ENCODE measurements at places on chromosomes 3 and 15.

DNA sequence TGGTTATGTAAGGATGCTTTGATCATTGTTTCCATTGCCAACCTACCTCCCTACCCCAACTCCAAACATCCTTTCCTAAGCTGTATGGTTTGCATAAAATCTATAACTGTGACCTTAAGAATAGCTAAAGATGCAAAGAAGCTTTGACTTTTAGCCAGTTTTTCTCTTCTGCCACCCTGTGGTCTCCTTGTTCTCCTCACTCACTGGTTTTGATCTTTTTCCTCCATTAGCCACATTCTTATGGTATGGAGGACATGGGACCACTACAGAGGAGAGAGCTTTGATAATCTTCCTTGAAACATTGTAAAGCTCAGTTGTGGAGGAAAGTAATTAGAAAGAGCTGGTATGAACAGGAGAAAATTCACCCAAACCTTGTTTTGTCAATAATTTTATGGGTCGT is 115.9 kb downstream of the NEK11 start:
- no peak for DNase-seq

GRCh38 chr15:77538793-77539497 is 93.8 kb downstream of the LINGO1 start:
- DNase-seq, result no peak

DNA sequence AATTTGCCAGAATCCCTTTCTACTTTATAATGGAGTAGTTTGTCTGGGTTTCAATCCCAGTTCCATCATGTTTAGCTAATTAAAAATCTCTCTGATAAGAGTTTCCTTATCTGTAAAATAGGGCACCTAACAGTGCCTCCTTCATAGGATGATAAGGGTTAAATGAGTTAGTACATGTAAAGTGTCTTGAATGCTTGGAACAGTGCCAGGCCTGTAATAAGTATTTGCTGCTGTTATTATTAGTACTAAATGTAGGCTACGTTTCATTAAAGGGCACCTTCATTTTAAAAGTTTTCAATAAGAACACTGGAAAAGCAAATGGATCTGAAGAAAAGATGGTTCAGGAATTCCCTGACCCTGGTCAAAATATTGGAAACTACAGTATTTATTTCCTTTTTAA is 11.8 kb upstream of the SLC2A2 start:
- DNase-seq, result no peak

DNA sequence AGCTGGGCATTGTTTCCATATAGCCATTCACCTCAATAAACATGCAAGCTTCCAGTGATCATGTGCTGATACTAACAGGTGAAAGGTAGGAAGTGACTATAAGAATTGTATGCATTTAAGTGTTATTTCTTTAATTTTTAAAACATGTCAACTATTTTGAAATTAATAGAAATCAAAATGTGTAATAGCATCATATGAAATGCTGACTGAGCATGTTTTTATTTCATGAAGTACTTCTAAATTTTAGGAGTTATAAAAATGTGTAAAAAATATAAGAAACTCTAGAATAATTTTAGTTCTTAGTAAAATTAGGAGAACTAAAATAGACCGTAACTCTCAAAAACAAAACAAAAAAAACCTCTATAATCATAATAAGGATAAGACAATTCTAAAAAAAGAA is 229.3 kb upstream of the ARPP21 start:
- DNase-seq, result no peak

- no peak for DNase-seq
These were observed 664.4 kb upstream of the CBLB start for GRCh38 chr3:106533093-106533787.

- no peak for DNase-seq
These were observed 221.0 kb downstream of the RSRC1 start for GRCh38 chr3:158330870-158331269.

DNA sequence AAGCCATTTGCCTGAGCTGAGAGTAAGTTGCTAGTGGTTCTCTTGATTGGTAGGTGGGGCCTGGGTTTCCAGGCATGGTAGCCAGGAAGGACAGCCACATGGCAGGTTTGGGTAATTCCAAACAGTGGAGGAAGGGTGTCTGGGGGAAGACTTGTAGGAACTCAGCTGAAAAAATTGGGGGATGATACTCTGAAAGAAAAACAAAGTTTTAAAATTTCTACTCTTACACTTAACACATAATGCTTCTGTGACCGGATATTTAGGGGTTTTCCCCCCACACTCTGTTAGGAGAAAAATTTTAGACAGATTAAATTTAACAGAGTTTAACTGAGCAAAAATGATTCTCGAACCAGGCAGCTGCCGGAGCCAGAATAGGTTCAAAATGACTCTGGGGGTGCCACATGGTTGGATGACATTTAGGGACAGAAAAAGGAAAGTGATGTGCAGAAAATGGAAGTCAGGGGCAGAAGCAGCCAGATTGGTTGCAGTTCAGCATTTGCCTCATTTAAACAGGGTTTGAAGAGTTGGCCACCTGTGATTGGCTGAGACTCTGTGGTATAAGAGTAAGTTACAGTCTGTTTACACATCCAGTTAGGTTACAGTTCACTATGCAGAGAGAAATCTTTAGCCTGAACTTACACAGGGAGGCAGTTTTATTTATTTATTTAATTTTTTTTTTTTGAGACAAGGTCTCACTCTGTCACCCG is 8.1 kb downstream of the B2M start:
- DNase-seq, result no peak

DNA sequence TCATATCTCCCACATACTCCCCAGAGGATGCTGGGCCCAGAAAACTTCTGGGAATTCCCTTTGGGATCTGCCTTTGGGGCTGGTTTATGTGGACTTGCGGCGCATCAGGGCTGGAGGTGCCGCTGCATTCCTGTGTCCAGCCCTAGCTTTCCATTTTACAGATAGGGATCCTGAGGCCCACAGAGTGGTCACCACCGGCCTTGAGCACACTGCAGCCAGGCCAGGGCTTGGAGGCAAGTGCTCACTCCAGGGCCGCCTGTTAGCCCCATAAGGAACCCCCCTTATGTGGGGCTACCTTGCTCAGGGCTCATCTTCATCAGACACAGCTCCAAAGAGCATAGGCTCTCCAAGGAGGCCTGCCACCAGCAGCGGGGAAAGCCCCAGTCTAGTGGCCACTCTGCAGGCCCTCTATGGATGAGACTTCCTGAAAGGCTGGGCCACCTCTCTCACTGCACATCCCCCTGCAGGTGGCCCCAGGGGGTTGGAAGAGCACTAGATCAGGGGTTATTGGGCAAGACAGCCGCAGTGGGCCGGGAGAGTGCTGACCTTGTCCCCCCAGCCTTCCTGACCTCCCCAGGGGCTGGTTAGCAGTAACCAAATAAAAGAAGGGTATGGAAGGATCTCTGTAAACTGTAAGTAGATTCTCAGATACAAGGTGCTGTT is 9.2 kb upstream of the ATP2B2 start:
- no peak for DNase-seq

DNA sequence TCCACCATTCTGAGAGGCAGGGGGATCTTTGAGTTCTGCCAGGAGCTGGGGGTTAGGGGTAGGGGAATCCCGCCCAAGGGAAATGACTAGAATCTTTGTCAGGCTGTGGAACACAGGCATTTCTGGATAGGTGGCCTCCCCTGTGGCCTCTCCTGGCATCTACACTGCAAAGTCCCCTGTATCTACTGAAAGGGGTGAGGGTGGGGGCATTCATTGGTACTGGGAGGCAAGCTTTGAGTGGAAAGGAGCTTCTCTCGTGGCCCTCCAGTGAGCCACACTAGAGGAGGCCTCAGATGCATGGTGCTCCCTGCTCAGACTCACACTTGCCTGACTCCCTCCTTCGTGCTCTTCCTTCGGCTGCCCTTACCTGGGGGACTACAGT is 59.9 kb downstream of the CCNL1 start:
- no peak for DNase-seq

GRCh38 chr15:62171882-62172281 is 6.8 kb upstream of the C2CD4B start:
- DNase-seq, result no peak

DNA sequence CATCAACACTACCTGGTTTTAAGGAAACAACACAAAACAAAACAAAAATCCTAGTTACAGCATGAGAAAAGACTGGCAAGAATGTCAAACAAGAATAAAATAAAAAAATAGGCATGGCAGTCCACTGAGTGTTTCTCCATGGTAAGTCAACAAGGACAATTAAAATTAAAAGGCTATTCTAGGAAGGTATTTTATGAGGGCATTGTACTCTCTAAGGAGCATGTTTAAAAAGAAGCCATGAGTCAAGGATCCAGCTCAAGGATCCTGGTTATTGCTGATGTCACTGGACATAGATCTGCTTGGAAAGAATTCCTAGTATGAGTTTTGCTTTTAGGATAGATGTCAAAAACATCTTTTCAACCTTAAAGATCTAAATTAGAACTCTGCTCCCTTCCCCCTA is 106.7 kb downstream of the MYO5A start:
- no peak for DNase-seq

- no peak for DNase-seq
These were observed 1.0 kb downstream of the ZNF589 start for GRCh38 chr3:48241796-48242455.

GRCh38 chr3:100754563-100755334 is 45.5 kb downstream of the TFG start:
- DNase-seq, result no peak

- no peak for DNase-seq
These were observed 51.5 kb downstream of the PGPEP1L start for GRCh38 chr15:98955961-98956723.

DNA sequence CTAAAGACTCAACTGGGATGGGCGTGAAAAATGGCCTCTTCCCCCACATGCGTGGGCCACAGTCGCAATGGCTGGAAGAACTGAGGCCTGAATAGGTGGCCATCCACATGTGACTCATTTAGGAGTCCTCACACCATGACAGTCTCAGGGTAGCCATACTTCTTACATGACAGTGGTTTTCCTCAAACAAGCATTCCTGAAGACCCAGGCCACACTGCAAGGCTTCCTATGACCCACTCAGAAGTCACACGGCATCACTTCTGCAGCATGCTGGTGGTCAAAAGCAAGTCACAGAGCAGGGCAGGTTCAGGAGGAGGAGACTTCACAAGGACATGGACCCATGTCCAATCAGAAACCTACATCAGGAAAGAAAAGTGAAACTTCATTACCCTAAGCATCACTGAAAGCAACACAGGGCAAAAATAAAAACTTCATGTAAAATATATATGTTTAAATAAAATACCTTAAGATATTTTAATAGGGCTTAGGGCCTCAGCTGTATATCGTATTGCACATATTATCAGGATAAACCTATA is 257.1 kb downstream of the OPA1 start:
- DNase-seq, result no peak

- no peak for DNase-seq
These were observed 57.2 kb upstream of the UTS2B start for GRCh38 chr3:191387441-191388077.

- DNase-seq, result no peak
These were observed 41.9 kb downstream of the GPR160 start for GRCh38 chr3:170079536-170080165.

DNA sequence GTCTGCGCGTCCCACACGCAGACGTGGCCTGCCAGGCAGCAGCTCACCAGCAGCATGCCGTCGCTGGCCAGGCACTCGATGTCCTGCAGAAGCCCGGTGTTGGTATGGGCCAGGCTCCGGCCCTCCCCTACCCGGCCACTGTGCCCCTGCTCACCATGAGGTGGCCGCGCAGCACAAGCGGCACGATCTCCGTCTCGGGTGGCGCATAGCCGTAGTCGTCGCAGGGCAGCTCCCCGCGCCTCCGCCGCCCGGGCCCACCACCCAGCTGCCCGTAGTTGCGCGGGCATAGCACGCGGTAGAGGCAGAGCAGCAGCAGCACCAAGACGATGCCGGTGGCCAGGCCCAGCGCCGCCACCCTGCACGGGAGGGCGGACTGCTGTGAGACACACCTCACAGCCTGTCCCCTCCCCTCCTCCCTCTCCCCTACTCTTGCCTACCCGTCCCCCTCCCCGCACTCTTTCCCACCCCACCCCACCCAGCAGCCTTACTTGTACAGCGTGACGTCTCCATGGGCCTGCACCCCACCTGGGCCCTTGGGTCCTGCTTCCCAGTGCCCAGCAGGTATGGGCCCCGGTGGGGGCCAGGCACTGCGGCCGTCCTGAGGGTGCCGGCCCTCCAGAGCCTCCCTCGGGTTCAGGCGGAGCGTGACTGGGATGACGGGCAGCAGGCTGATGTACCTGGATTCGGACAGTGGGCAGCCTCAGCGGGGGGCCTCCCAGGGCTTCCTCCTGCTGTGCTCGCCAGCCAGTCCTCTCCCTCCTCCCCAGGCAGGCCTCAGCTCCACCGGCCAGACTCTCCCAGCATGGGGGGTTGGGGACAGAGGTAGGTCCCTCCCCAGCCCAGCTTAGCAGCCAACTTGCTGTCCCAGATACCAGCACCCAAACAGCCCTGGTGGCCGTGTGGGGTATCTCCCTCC is 37.6 kb downstream of the PTPN23 start:
- no peak for DNase-seq

- DNase-seq, result no peak
These were observed 2.6 kb downstream of the SPTBN5 start for GRCh38 chr15:41891226-41891625.

GRCh38 chr15:29937956-29938355 is 115.7 kb upstream of the TJP1 start:
- no peak for DNase-seq

DNA sequence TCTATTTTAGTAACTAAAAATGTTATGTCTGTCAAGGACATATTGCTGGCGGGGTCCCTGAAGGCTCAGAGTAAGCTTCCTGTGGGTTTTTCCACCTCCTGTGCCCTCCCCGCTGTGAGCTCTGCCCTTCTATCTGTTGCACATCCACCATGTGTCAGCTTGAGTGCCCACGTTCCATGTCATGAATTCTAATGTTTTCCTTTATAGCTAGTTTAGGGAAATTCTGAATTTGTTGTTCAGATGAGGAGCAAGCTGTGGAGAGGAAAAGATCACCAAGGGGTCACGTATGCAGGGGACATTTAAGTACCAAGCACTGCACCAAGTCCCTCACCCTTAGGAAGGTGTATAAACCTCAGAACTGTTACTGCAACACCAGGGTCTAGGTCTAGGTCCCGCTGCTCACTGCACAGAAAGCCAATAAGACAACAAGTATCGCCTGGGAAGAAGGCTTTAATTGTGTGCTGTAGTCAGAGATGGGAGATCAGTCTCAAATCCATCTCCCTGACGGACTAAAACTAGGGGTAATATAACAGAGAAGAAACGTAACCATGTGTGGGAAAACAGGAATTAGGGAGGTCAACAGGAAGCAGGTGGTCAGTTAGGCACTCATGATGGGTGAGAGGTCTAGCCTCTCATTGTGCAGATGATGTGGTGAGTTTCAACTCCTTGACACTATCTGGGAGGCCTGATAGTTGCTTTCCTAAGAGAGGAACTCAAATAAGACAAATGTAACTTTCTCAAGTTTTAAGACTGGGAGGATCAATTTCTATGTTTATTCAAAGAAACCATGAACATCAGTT is 9.7 kb downstream of the GP9 start:
- DNase-seq, result no peak

GRCh38 chr3:8329598-8329997 is 172.0 kb upstream of the LMCD1 start:
- no peak for DNase-seq

DNA sequence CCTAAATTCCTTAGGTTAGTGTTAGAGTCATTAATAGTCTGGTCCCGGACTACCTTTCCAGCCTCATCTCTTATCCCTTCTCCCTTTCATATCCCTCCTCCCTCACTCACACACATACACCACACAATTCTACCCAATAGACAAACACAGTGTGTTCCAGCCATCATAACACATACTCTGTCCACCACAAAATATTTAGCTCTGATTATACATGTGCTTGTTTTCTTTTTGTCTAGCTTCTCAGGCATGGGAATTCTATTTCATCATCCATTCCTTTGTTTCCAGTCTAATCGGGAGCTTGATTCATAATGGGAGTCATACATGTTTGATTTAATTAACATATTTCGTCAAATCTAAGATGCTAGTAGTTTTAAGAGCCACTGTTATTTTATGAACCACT is 161.8 kb upstream of the BFSP2 start:
- no peak for DNase-seq
